Left lung (tissue), 14 donors: ENCODE measurements at places on chromosomes 11 and 22. TPM values are rescaled to one million over a fixed set of nuclear protein-coding genes. Genes with fewer than 3 reads are reported as not detected.

DNA sequence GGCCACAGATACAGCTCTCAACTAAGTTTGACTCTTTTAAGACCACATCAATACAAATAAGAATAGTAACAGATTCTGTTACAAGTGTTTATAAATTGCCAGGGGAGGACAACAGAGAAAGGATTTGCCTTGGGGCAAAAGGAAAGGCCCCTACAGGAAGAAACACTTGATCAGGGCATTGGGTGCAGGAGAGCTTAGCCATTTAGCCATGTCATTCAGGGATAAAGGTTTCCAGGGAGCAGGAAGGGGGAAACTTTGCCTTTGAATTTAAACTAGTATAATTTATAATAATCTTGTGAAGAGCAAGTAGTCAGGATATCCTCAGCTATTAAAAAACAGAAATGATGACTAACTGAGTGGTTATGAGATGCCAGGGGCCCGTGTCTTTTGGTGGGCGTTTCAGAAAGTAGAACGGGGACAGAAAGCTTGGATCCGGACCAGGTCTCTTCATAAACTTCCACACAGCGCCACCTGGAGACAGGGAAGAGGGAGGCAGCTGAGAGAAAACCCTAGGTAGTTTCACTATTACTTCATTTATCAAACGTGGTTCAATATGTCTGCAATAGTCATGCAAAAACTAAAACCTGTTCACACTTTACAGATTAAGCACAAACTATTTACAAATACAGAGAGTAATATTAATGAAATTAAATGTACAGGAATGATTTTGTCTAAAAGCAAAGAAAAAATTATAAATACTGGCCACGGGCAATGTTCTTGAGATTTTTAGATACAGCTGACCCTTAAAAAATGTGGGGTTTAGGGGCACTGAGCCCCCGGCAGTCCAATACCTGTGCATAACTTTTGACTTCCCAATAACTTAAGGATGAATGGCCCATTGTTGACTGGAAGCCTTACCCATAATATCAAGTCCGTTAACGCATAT is 11.0 kb upstream of the SLC5A4 start:
- no peaks in the 10 kb centered on the region for H3K27me3 ChIP-seq
- no peak overlapping the region for H3K4me3 ChIP-seq
- H3K36me3 ChIP-seq, result no peaks in the 10 kb centered on the region

DNA sequence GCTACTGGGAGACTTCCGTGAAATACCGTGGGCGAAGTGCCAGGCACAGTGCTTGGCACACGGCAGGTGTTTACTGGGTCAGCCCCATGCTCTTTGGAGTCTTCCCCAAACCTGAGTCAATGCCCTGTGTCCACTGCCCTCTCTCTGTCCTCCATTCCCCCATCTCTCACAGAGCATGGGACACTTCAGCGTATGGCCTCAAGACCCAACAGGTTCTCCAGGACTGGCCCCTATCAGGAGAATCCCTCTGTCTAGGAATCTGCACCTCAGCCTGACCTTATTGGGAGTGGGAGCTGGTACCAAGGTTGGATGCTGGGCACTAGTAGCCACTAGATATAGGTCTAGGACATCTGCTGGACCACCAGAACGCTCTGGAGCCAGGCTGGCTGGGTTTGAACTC is 67.2 kb upstream of the LMO1 start:
- no peaks in the 10 kb centered on the region for H3K36me3 ChIP-seq
- H3K4me1 ChIP-seq, result peaks cover 5% of the 10 kb centered on the region
- H3K4me3 ChIP-seq, result no peak overlapping the region
- H3K27ac ChIP-seq, result no peak overlapping the region
- DNase-seq, result no peak
- H3K27me3 ChIP-seq, result peaks cover 19% of the 10 kb centered on the region

GRCh38 chr11:28099715-28100114 is 8.2 kb downstream of the KIF18A start:
- no peaks in the 10 kb centered on the region for H3K36me3 ChIP-seq
- no peaks in the 10 kb centered on the region for H3K4me1 ChIP-seq
- DNase-seq, result no peak
- no peaks in the 10 kb centered on the region for H3K27me3 ChIP-seq
- no peak overlapping the region for H3K4me3 ChIP-seq

- no peaks in the 10 kb centered on the region for H3K36me3 ChIP-seq
- H3K4me3 ChIP-seq, result no peak overlapping the region
- H3K27ac ChIP-seq, result no peak overlapping the region
- H3K4me1 ChIP-seq, result no peaks in the 10 kb centered on the region
- DNase-seq, result no peak
- no peaks in the 10 kb centered on the region for H3K27me3 ChIP-seq
These were observed 74.7 kb downstream of the CHST1 start for GRCh38 chr11:45590743-45591142.

POU2AF3 gene
- 10.8 TPM for polyA plus RNA-seq
